ENCODE measurements at places on chromosomes 6 and 20. TPM values are rescaled to one million over a fixed set of nuclear protein-coding genes. Genes with fewer than 3 reads are reported as not detected.

- H3K4me1 ChIP-seq: no peaks in the 10 kb centered on the region
- no peak overlapping the region for H3K27ac ChIP-seq
- peaks cover under 1% of the 10 kb centered on the region for H3K36me3 ChIP-seq
- H3K4me3 ChIP-seq: no peak overlapping the region
These were observed 2.9 kb upstream of the RAB22A start for GRCh38 chr20:58306421-58307261.

- H3K4me3 ChIP-seq: no peak overlapping the region
- no peaks in the 10 kb centered on the region for H3K27me3 ChIP-seq
- DNase-seq: no peak
- no peaks in the 10 kb centered on the region for H3K4me1 ChIP-seq
These were observed 181.0 kb downstream of the CDKAL1 start for GRCh38 chr6:20715135-20715806.

- H3K4me1 ChIP-seq: no peaks in the 10 kb centered on the region
- no peak for DNase-seq
- no peaks in the 10 kb centered on the region for H3K27me3 ChIP-seq
- no peaks in the 10 kb centered on the region for H3K36me3 ChIP-seq
These were observed 112.5 kb downstream of the IPCEF1 start for GRCh38 chr6:154243793-154244750.

DNA sequence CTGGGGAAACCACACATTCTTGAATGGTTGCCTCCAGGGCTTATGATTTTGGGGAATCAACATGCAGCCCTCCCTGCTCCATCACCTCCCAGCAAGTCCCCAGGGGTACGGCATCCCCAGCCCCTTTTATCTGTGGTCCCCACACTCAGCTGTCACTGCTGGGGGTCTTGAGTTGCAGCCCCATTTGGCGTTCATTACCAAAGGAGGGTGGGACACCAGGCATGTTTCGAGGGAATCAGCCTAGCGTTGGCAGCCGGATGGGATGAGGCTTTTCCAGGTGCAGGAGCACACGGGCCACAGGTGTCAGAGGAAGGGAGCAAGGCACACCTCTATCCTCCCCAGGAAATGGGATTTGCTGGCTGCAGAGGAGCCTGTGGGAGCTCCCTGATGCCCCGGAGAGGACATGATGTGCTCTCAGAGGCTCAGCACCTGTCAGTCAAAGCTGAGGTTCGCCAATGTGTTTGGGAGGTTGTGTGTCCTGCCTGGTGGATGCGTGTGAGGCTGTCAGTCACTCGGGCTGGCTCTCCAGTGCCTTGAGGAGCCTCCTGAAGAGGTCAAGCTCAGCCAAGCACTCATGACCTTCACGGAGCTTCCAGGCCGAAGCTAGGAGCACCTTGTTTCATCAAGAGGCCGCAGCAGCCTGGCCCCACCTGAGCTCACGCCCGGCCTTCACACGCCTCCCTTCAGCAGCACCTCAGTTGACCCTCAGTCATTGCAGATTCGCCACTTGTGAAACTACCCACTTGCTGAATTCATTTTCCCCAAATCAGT lies 95.0 kb downstream of the ERMARD start:
- no peak overlapping the region for H3K27ac ChIP-seq
- H3K36me3 ChIP-seq: no peaks in the 10 kb centered on the region
- H3K4me3 ChIP-seq: no peak overlapping the region
- no peak for DNase-seq

- H3K36me3 ChIP-seq: peaks cover 4% of the 10 kb centered on the region
- H3K4me3 ChIP-seq: no peak overlapping the region
- no peaks in the 10 kb centered on the region for H3K27me3 ChIP-seq
- DNase-seq: peak; percentile 17
- peaks cover 18% of the 10 kb centered on the region for H3K4me1 ChIP-seq
These were observed 11.6 kb upstream of the HSP90AB1 start for GRCh38 chr6:44235269-44235668.

GRCh38 chr20:46694484-46694883 lies 5.2 kb upstream of the TP53RK start:
- no peak overlapping the region for H3K4me3 ChIP-seq
- H3K4me1 ChIP-seq: no peaks in the 10 kb centered on the region
- H3K27me3 ChIP-seq: no peaks in the 10 kb centered on the region
- no peak for DNase-seq
- no peaks in the 10 kb centered on the region for H3K36me3 ChIP-seq

DNA sequence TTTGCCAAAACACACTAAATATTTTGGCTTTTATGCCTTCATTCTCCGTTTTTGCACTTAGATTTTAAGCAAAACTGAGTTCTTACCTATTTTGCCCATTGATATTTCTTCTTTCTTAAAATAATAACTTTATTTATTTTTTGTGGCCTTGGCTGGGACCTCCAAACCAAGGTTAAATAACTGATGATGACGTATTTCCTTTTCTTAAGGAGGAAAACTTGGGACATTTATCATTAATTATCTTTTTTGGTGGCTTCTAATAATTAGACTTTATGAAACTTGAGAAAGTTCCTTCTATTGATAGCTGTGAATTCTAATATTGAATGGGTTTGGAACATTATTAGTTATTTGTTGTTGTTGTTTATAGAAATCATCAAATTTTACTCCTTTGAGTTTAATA lies 154.5 kb downstream of the ADGB start:
- no peak overlapping the region for H3K4me3 ChIP-seq
- H3K27me3 ChIP-seq: no peaks in the 10 kb centered on the region
- no peak for DNase-seq

DNA sequence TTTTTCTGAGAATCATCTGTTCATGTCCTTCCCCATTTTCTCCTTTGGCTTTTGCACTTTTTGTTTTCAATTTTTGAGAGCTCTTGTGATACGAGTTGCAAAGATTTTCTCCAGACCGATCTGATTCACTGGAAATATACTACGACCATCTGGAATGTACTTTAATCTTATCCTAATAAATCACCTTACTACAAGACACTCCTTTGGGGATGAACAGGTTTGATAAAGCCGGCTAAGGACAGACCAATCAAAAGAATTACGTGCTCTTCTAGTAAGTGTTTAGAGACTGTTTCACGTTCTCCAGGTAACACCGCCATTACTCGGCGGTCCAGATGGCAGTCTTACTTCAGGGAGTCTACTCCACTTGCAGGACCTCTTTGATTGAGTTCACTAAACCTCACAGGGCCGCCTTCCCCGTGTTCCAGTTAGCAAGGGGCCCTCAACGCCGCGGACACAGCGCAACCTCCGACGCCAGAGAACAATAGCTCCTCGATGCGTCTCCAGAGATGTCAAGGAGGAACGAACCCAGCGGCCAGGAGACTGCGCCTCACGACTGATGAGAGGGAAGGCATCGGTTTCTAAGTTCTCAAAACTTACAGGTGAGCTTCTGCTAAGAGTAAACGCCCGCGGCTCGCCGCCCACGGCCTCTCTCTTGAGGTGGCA lies 920 bp upstream of the WTAP start:
- H3K36me3 ChIP-seq: no peaks in the 10 kb centered on the region
- peak overlapping the region; percentile 68 for H3K4me3 ChIP-seq
- DNase-seq: no peak
- H3K4me1 ChIP-seq: peaks cover 5% of the 10 kb centered on the region

- H3K4me3 ChIP-seq: no peak overlapping the region
- DNase-seq: peak; percentile 83
- H3K27ac ChIP-seq: no peak overlapping the region
- H3K27me3 ChIP-seq: peaks cover 2% of the 10 kb centered on the region
These were observed 96.7 kb upstream of the BACH2 start for GRCh38 chr6:90393232-90393884.

- no peak overlapping the region for H3K4me3 ChIP-seq
- no peaks in the 10 kb centered on the region for H3K27me3 ChIP-seq
- DNase-seq: no peak
- H3K4me1 ChIP-seq: no peaks in the 10 kb centered on the region
These were observed 1212.1 kb upstream of the CITED2 start for GRCh38 chr6:140586426-140587061.

GRCh38 chr20:1857466-1857865 lies 37.7 kb upstream of the SIRPA start:
- peaks cover 3% of the 10 kb centered on the region for H3K4me1 ChIP-seq
- H3K27me3 ChIP-seq: peaks cover 30% of the 10 kb centered on the region
- no peaks in the 10 kb centered on the region for H3K36me3 ChIP-seq
- no peak overlapping the region for H3K4me3 ChIP-seq

GRCh38 chr20:15060265-15061060 lies 723.1 kb upstream of the FLRT3 start:
- H3K4me3 ChIP-seq: no peak overlapping the region
- no peaks in the 10 kb centered on the region for H3K27me3 ChIP-seq
- no peaks in the 10 kb centered on the region for H3K36me3 ChIP-seq
- H3K27ac ChIP-seq: no peak overlapping the region
- no peak for DNase-seq

DNA sequence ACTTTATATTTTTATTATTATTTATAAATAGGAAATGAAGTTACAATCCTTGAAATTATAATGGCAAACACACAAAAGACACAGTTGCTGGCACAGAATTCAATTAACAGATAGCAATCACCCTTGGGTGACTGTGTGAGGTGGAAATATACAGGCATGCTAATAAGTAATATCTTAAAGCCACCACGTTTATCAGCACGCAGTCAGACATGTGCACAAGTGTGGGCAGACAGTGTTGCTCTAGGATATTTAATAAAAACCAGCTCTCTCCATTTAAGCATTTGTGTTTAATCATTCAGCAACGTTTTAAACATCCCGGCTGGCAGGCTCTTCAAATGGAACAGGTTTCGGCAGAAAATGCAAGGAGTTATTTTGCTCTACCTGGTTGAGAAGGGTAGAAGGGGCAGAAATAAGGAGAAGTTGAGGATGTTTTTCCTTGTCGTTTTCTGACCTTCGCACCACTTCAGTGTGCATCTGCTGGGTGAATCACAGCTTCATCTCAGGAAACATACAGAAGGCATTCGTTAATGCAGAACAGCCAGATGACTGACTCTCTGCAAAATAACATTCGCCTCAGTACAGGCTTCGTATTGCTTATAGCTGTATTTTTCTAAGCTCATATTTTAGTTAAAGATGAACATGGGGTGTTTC lies 585.1 kb downstream of the QKI start:
- H3K4me1 ChIP-seq: no peaks in the 10 kb centered on the region
- no peak overlapping the region for H3K4me3 ChIP-seq
- H3K27ac ChIP-seq: no peak overlapping the region

DNA sequence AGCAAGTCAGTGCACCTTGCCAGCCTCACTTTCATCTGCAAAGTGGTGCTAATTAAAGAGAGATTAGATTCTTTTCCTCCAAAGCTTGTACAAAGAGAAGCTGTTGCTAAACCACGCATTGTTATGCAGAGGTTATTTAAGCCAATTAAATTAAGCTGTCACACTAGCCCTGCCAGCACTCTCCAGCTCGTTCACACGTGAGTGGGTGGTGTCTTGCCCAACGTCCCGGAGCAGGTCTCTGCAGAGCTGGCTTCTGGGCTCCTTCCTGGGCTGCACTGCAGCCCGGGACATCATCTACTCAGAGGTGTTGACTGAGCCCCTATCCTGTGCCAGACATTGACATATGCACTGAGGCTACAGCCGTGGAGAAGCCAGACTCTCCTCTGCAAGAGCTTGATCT lies 401.6 kb upstream of the SULF2 start:
- no peak overlapping the region for H3K4me3 ChIP-seq
- no peaks in the 10 kb centered on the region for H3K27me3 ChIP-seq
- DNase-seq: peak; percentile 60
- H3K27ac ChIP-seq: no peak overlapping the region
- H3K36me3 ChIP-seq: no peaks in the 10 kb centered on the region

- no peaks in the 10 kb centered on the region for H3K4me1 ChIP-seq
- H3K27me3 ChIP-seq: no peaks in the 10 kb centered on the region
- no peak for DNase-seq
- H3K36me3 ChIP-seq: no peaks in the 10 kb centered on the region
These were observed 129.2 kb downstream of the PDSS2 start for GRCh38 chr6:107330168-107330567.

Gene HLA-DPB1
- 5.4 TPM for total RNA-seq

Gene VSX1
- not detected for total RNA-seq

Gene DNPH1
- total RNA-seq: 52.5 TPM

Gene TRAPPC3L
- under 0.01 TPM for total RNA-seq

Gene TBX18
- 0.77 TPM for total RNA-seq

Gene GRIK2
- total RNA-seq: under 0.01 TPM

Gene MYB
- total RNA-seq: under 0.01 TPM

Gene COL12A1
- total RNA-seq: 1,023 TPM

Gene RNF39
- not detected for total RNA-seq

All from fibroblast of lung (primary cell).